ENCODE measurements at places on chromosomes 3 and 15.

DNA sequence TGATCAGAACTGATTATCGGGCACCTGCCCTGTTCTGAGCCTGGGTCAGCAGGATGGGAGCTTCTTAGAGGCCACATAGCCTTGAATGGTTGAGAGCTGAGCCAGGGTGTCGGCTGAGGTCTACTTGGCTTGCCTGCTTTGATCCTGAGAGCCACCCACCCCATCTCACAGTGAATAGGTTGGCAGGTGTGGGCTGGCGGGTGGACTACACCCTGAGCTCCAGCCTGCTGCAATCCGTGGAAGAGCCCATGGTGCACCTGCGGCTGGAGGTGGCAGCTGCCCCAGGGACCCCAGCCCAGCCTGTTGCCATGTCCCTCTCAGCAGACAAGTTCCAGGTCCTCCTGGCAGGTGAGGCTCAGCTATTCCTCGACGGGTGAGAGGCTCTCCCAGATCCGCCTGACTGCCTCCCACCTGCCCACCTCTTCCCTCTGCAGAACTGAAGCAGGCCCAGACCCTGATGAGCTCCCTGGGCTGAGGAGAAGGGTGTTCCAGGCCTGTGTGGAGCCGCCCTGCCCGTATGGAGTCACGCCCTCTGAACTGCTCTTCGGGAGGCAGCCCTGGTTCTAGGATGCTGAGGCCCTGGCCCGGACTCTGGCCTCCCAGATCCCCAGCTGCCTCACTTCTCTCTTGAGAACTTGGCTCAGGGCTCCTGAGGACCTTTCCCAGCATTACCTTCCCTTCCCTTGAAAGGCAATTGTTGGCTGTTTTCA, 3.8 kb downstream of the COMMD4 start:
- DNase-seq = no peak

DNA sequence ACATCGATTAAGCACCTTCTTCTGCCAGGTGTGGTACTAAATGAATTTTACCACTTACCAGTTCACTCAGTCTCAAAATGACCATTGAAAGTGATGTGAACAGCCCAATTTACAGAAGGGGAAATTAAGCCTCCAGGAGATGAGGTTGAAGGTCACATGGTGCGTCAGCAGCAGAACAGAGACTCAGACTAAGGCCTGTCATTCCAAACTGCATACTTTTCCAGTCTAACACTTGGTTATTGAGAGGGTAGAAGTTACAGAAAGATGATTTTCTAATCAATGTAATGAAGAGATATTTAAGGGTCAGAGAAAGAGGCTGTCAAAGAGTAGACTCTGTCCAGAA, 68.4 kb downstream of the TTC23 start:
- DNase-seq = no peak

- no peak for DNase-seq
Measured at GRCh38 chr15:78387246-78388037, 47.3 kb downstream of the CRABP1 start.

DNA sequence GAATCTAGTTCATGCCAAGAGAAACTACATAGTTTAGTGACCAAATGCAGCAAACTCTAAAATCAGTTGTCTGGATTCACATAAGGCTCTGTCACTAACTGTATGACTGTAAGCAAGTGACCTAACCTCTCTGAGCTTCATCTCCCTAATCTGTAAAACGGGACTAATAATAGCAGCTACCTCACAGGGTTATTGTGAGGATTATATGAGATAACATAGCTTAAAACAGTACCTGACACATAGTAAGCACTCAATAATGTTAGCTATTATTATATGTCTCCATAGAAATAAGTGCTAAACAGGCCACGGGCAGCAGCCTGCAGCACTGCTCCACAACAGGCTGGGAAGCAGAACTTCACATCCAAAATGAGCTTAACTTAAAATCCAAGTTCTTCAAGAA, 30.2 kb downstream of the NPTN start:
- no peak for DNase-seq

- no peak for DNase-seq
Measured at GRCh38 chr3:185361920-185362319, 1.0 kb upstream of the MAP3K13 start.

Measured in activated T-cell treated with anti-CD3 and anti-CD28 coated beads, Interleukin-2, amount 50 U/mL, for 4 hours (primary cell).